HuH-7 (cell line): ENCODE measurements at places on chromosomes 16 and 17.

GRCh38 chr17:35973333-35974260 lies 7.7 kb downstream of the CCL16 start:
- DNase-seq = peak; percentile 66

DNA sequence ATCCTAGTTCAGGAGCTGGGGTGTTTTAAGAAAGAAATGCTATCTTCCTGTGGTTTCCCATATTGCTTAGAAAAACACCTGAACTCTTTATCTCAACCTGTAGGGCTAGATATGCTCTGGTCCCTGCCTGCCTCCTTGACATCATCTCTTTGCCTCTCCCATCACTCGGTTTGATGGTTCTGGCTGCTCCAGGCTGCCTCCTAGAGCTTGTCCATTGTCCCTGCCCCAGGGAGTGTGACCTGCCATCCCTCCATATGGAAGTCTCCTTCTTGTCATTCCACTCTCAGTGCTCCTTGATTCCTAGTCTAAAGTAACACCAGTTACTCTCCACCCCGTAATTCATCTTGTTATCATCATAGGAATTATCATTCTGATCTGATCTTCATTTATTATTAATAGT lies 369.0 kb upstream of the EEF2KMT start:
- no peak for DNase-seq

DNA sequence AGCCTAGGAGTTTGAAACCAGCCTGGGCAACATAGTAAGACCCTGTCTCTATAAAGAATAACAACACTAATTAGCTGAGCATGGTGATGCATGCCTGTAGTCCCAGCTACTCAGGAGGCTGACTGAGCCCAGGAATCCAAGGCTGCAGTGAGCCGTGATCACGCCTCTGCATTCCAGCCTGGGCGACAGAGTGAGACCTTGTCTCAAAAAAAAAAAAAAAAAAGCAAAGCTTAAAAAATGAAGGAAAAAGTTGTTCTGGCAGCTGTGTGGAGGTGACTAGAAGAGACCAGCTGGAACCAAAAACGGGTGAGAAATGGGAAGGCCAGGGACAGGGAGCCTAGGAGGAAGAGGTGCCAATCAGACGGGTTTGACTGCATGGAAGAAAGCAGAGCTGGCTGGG lies 4.2 kb downstream of the BCL7C start:
- no peak for DNase-seq

DNA sequence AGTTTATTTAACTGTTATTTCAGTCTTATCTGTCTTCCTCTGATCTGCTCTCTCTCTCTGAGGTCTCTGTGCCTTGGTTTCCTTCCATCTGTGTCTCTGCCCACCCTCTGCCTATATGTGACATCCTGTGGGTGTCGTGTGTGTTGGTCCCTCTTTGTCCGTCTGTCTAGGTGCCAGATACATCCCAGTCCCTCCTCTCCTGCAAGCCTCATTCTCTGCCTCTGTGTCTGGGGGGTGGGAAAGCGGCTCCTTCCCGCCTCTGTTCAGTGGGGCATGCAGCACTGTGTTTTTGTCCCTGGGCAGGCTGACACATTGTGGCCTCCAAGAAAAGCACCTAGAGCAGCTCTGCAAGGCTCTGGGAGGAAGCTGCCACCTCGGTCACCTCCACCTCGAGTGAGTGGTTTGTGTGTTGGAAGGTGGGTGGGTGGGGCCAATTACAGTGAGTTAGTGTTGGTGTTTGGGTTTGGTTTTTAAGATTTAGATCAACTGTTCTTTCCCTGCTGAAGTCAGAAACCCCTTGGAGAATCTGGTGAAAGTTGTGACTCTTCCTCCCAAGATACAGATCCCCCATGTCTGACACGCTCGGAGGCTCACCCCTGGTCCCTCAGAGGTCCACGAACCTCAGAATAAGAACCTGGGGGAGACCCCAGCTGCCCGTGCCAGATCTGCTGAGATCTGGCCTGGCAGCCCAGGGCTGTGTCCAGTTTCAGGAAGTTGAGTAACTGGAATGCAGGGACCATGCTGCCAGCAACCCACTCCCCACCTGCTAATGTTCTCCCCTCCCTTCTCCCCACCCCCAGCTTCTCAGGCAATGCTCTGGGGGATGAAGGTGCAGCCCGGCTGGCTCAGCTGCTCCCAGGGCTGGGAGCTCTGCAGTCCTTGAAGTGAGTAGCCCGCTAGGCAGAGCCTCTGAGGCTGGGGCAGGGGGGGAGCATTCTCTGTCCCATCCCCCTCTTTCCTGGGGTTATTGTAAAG lies 50.9 kb upstream of the CPNE2 start:
- no peak for DNase-seq

GRCh38 chr17:78237401-78238012 lies 6.1 kb downstream of the TMEM235 start:
- DNase-seq = no peak

DNA sequence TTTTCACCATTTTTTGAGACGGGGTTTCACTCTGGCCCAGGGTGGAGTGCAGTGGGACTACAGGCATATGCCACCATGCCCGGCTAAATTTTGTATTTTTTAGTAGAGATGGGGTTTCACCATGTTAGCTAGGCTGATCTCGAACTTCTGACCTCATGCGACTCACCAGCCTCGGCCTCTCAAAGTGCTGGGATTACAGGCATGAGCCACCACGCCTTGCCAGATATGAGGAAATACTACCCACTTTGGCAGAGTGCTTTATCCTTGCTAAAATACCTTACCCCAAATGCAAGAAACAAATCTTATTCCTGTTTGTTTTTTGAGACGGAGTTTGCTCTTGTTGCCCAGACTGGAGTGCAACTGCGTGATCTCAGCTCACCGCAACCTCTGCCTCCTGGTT lies 62.9 kb upstream of the MGAT5B start:
- DNase-seq = no peak

DNA sequence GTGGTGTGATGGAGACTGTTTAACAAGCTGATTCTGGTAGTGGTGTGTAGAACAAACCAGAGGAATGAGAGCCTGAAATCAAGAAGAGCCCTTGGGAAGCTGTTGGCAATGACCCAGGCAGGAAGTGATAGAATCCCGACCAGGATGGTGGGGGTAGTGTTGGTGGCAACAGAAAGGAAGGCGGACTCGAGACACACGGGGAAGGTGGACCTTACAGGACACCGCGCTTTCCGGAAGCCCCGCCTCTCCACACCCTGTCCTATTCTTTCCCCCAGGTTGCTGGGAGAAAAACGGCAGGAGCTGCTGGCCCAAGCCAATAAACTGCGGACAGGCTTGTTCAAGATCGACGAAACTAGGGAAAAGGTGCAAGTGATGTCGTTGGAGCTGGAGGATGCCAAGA lies 30.0 kb upstream of the KDM6B start:
- DNase-seq = no peak
